CD4-positive, alpha-beta T cell treated with Interleukin-4 for 4 hours (primary cell): ENCODE measurements at places on chromosomes 7 and 10.

DNA sequence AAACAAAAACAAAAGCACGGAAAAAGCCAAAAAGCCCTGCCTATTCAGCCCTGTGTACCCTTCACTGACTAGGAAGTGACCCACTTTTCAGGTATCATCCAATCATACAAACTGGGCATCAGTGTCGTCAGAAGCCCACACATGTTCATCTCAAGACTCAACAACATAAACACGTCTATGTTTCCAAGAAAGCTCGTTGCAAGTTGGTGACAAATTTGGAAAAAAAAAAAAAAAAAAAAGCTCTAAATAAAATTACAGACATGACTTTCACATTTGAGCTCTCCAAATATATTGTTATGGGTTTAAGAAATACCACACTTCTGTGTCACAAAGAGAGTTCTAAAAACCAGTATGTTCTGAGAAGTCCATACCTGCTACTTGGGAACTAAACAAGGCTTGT is 204.7 kb upstream of the KLF14 start:
- DNase-seq: peak; percentile 86

GRCh38 chr7:73774923-73775322 is 4.9 kb upstream of the CLDN3 start:
- no peak for DNase-seq

- no peak for DNase-seq
Observed at GRCh38 chr7:50552139-50552538, 13.1 kb downstream of the DDC start.

- DNase-seq: peak; percentile 6
Observed at GRCh38 chr10:84026821-84027257, 112.5 kb upstream of the GHITM start.
